ENCODE measurements at places on chromosomes 3 and 15.

DNA sequence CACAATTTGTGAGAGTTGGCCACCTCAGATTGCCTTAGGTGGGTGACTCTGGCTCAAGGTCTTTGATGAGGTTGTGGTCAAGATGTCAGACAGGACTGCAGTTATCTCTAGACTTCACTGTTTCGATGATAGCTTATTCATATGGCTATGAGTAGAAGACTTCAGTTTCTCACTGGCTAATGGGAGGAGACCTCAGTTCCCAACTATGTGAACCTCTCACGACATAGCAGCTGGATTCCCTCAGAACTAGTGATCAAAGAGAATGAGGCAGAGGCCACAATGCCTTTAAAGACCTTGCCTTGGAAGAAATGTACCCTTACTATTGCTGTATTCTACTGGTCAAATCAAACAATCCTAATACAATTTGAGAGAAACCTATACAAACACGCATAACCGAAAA, 607.5 kb upstream of the ROBO2 start:
- no peak for ATAC-seq

DNA sequence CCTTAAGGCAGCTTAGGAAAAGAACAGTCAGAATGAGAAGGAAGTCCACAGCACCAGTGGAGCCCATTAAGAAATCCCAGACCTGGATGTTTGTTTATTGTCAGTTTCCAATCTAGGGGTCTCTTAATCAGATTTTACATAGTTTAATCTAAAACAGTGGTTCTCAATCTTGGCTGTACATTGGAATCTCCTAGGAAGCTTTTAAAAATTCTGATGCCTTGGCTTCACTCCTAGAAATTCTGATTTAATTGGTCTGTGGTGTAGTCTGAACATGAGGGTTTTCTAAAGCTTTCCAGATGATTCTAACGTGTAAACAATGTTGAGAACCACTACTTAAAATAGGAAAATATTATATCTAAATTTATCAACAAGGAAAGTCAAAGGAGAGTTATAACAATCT, 56.6 kb upstream of the SPRED1 start:
- ATAC-seq, result no peak

GRCh38 chr3:157447026-157447694, 10.5 kb downstream of the PTX3 start:
- no peak for ATAC-seq

DNA sequence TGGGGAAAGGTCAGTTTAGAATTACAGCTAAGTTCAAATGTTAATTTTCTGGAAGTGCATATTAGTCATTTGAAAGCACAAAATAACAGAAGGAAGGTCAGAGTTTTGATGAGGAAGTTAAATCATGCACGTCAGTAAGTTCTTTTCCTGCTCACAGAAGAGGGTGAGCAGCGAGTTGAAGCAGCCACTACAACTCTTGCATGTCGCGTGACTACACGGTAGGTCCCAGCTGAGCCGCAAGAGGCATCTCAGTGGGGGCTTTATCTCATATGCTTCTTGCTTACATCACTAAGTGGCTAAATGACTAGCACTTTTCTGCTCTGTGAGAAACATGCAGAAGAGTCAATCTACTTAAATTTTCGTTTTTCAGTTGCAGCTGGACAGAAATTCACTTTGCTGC, 21.3 kb upstream of the SEC62 start:
- peak; percentile 87 for ATAC-seq

DNA sequence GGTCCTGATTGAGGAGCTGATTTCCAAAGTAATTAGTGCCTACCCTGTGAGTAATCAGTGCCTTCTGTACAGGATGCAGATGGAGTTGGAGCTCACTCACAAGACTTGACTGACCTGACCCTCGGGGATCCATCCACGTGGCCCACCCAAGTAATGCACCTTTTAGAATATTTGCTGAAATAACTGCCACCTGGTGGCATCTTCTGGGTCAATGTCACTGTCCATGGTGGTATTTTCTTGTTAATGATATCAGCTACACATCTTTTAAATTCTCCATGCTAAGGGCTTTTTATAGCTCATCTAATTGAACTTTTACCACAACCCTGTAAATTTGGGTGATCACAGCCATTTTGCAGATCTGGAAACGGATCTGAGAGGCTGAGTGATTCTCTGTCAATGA, 74.3 kb upstream of the ANKRD34C start:
- ATAC-seq, result no peak

Data from activated T-helper 17 cell treated with anti-CD3 and anti-CD28 coated beads, Interleukin-2, amount 50 U/mL, for 72 hours (primary cell).